HS-27A (cell line): ENCODE measurements at places on chromosomes 6 and 20.

- DNase-seq = no peak
These were observed 106.1 kb upstream of the ASF1A start for GRCh38 chr6:118787724-118788423.

DNA sequence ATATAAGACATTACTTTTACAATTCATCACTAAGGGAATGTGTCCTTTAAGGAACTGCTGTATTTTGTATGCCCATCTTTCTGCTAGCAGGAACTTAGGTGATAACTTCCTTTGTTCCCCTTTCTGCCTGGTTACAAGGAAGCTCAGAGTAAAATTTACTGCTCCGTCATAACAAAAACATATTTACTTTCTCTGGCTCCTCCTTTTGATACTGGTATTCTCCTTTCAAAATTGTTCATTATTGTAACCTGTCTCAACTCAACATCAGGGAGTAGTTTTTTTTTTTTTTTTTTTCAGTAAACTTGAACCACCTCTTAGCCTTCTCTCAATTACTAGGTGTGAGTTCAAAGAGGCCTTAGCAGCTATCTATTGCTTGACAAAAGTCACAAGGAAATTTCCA, 37.1 kb downstream of the RIPOR2 start:
- DNase-seq = no peak

DNA sequence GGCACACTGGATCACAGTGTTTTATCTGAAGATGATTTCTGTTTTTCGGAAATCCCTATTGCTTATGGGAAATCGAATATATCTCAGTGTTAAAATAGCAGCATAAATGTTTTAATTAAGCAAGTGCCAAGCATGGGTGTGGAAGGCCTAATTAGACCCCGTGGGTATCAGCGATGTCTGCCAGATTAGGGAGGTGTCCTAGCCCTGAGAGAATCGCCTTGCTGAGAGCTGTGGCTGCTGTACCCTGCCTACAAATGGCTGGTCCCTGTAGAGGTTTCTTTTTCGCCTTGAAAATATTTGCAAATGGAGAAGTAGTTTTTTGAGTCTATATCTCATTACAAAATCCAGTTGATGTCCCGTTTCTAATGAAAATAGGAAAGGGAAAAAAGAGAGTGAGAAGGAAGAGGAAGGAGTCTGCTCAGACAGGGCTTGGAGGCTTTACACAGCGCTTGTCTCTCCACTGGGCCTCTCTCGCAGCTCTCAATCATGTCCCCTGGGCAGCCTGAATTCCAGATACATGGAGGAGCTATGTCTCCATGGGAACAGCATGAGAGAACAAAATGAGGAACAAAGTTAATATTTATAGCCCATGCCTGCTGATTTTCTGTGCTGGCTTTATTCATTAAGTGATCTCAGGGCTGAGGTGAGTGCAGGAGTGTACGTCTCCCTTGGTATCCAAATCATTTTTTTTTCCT, 35.2 kb upstream of the BCLAF1 start:
- no peak for DNase-seq

GRCh38 chr6:44202972-44203750, 13.6 kb upstream of the MYMX start:
- no peak for DNase-seq

DNA sequence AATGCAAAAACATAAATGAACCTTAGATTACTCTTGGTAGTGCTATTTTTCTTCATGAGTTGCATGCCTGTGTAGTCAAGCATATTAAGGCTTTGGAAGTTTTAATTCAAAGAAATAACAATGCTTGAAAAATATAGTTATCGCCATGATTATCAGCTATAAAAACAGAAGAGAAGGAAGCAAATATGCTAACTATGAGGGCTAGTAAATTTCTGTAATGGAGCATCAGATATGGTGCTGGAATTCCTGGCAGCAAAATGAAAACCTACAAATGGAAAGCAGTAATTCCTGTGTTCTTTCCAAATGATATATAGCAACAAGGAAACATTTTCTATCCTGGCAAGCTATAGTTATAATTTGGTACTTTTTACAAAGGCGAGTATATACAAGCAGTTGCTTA, 29.7 kb downstream of the DOP1A start:
- no peak for DNase-seq

DNA sequence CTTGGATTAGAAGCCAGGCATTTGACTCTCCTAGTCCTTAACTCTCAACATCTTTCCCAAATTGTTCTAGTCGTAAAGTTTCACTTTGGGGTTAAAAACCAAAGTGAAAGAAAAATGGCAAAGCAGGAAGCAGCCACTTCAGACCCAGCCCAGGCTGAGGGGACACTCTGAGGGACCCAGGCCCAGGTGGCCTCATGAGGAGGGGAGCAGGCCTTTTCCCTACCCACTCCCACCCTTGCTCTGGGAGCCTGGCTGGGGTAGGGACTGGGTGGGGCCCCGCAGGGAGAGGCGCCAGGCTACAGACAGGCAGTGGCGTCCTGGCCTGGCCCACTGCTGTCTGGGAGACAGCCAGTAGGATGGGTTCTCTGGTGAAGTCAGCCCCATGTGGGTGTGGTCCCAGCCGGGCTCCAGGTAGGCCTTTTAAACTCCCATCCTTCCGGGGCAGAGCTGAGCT, 68.7 kb upstream of the MYL9 start:
- DNase-seq = no peak

DNA sequence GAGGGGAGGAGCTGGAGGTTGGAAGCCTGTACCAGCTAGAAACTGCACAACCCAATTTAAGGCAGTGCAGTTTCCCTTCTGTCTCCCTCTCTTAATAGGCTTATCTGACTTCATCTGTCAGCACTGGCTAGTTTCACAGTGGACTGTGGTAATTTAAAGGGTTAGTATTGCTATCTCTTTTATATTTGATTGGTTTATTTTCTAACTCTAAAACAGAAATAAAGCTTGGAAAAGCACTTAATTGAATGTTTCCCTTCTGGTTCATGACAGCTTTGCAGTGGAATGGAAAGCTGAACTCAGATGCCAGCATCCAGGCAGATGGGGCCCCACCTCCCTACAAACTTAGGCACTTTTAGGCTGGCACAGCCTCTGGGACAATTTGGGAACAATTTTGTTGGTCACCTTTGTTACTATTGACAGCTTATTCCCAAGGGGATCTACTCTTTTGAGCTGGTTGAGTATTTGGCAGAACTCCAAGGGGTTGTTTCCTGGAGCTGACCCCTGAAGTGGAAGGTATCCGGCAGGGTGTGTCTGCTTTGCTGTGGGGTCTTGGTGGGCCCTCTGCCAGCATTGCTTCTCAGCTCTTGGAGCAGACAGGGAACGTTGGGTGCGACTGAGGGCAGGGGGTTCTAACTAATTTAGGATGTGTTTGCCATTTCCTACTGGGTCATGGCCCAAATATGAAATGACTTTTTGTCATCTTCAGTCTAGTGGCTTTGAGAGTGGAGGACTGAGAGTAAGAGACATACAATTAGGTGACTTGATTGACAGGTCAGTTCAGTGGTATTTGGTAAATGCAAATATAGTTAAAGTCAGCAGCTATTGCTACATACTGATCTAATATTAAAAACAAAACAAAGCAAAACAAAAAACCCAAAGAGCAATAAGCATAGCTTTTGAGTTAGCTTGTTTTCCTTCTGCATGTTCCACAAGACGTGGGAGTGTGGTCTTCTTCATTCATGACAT, 9.3 kb downstream of the SH3BGRL2 start:
- no peak for DNase-seq

GRCh38 chr20:59495894-59496510, 108.3 kb upstream of the PHACTR3 start:
- DNase-seq = peak; percentile 24

GRCh38 chr20:25707695-25708094, 11.0 kb upstream of the ZNF337 start:
- DNase-seq = no peak

GRCh38 chr6:138973466-138974153, 14.4 kb downstream of the REPS1 start:
- DNase-seq = peak; percentile 72
